H1 (cell line): ENCODE measurements at places on chromosomes 13 and 19. TPM values are rescaled to one million over a fixed set of nuclear protein-coding genes. Genes with fewer than 3 reads are reported as not detected.

DNA sequence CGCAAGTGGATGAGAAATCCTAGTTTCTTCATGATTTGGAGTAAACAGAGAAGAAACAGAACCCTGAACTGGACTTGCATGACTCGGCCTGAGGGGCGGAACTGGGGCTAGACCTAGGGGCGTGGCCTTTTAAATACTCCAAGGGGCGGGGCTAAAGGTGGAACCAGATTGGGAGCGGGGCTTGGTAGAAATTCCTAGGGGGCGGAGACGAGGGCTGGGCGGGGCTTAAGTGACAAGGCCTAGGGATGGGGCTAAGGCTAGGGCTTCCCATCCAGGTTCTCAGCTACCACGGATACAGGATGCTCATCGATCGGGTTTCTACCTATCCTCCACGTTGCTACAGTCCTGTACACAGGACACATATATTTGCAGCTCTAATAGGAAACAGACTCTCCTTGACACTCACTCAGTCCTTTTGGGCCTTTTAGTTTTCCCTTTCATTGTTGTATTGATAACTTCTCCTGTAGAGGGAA, 372 bp upstream of the ZNF699 start:
- DNase-seq, result peak; percentile 97

DNA sequence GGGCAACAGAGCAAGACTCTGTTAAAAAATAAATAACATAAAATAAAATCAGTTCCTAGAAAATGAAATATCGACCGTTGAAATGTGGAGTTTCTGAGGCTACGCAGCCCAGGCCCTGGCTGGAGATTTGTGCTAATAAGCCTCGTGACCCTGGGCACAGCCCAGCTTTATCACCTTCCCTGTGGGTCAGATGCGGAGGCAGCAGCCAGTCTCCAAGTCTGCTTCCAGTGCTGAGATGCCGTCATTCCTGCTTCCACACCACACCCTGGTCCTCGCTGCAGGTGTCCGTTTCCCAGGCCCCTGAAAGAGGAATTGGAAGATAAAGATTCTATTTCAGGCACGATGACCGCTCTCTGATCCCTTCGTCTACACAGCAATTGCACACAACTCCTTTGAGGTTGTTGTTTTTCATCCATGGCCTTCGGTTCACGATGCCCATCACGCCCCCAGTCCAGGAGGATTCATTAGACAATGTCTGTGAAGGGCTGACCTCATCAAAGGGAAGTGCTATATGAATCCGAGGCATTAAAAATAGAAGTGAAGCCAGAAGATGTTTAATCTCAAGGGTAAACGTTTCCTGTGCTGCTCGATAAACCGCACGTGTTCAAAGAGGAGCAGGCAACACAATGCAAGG, 48.3 kb upstream of the ATP11A start:
- DNase-seq, result no peak

- DNase-seq, result no peak
Observed at GRCh38 chr19:28377077-28377476, 835.9 kb downstream of the UQCRFS1 start.

DNA sequence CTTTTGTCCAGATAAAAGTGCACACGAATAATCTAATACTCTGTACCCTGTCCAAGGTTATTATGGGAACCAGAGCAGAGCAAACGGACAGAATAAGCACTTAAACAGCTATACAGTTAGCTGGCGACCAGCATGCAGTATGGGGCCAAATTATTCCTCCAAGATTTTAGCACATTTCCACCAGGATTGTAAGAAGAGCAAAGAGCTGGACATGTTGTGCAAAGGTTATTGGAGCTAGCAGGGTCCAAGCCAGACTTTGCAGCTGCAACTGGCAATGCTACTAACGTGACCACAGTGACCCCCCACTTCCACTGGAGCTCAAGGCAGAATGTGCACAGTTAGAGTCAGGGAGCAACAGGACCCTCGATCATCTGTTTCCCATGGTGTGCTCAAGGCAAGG, 89.9 kb downstream of the COL4A1 start:
- no peak for DNase-seq

DNA sequence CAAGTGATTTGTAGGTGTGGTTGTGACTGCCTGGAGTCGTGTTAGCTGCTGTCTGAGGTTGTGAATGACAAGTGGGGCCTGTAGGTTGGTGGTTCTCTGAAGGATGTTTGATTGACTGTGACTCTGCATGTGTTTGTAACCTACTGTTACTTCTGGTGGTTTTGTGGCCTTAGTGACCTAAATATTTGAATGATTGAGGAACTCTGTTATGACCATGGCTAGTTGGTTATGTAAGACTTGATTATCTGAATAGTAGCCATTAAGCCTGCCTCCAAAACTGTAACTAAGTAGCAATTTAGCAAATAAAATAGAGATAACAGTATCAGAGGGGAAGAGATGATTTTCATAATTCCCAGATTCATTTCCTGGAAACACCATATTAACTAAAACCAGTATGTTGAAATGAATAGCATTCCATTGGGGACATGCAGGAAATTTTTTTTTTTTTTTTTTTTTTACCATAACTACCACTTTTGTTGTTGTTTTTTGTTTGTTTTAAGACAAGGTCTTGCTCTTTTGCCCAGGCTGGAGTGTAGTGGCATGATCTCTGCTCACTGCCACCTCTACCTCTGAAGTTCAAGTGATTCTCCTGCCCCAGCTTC, 865 bp downstream of the ZNF382 start:
- DNase-seq, result no peak

Gene ADGRE2
- 3.2 and 4.5 TPM in 2 replicates for total RNA-seq

Gene KLK10
- total RNA-seq, result 4.5 and 4.8 TPM in 2 replicates

Gene KIR3DL1
- total RNA-seq, result not detected in 2 replicates

Gene SYNGR4
- total RNA-seq, result 1.1 TPM in 1 of 2 replicates, not detected in the other
